ENCODE measurements at places on chromosomes 2 and 18. TPM values are rescaled to one million over a fixed set of nuclear protein-coding genes. Genes with fewer than 3 reads are reported as not detected.
A peak's percentile ranks its signal among the peaks of the same experiment; 100 is the strongest.

DNA sequence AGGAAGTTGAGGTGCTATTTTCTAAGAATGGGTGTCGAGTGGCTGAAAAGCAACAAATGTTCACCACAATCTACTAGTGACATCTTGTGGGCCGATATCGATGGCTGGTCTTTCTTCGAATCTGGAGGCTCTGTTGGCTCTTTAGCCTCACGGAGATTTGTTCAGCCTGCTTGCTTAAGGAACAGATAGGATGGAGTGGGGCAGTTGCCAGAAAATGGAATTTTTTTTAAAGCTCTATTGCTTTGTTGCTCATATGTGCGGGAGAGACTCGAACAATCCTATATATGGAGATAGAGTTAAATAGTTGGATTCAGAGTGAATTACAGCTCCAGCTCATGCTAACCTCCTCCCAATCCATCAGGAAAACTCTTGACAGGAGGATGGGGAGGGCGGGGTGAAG is 70.9 kb upstream of the LYPD6B start:
- no peak for DNase-seq

DNA sequence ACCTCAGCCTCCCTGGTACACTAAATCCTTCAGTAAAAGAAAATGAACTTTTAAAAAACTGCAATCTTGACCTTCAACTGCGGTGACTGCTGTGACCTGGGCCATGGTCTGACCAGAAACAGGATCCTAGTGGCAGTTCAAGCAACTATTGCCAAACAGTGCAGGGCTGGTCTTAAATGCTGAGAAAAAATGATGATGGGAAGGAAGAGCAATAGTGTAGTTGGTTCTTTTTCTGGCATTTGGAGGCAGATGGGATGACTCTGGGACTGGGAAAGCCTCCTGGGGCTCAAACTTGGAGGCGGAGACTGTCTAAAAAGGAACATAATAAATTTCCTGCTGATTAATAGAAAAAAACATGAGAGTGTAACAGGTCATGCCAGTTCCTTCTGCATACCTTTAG is 45.4 kb downstream of the CHN1 start:
- DNase-seq, result no peak

DNA sequence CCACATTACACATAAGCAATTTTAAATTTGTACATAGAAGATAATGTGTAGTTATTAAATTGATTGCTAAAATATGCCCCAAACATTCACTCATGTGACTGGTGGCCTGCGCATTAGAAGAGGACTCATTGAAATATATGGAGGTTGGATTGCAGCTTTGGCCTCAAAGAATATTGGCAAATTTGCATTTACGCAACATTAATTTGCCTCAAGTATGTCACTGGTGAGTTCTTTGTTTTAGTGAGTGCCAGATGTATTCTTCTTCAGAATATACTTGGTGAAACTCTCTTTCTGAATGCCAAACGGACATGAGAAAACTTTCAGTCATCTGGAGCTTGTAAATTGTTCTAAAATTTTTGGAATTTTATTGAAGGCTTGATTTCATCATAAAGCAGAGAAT is 5.9 kb upstream of the EFEMP1 start:
- DNase-seq, result no peak

GRCh38 chr2:99297994-99298393 is 3.0 kb downstream of the LYG1 start:
- DNase-seq, result no peak

DNA sequence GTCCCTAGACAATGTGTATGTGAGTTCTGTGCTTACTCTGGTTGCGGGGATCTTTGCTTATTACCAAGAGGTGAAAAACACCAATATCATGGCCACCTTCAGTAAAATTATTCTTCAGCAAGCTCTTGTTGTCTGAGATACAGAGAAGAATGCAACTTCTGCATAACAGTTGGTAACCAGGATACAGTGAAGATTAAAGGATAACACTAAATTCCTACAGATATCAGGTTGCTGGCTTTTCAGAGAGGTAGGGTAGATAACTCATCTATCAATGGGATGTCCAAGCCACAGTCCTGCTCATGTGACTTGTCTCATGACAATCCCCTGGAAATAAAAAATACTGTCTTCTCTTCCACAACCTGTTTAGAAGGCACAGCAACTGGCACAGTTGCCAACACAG is 308.5 kb downstream of the TNS1 start:
- DNase-seq, result no peak

- DNase-seq, result no peak
These were observed 8.9 kb downstream of the KLF11 start for GRCh38 chr2:10052216-10052615.

- no peak for DNase-seq
These were observed 119.2 kb upstream of the STK17B start for GRCh38 chr2:196290569-196290968.

DNA sequence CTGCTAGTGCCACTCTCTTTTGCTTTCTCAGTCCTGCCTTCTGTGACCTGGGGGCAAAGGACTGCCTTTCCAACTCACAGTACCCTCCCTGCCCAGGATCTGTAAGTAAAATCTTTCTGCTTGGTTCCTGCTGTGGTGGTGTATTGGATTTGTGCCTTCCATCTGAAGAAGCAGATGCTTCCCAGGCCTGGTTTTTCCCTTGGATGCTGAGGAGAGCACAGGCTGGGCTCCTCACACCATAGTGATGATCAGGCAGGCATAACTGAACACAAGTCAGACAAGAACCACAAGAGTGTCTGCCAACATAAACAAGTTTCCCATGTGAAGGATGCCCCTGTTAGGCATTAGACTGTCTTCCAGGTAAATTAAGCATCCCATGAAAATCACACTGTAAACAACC is 121.3 kb upstream of the NRXN1 start:
- DNase-seq, result peak; percentile 7

- no peak for DNase-seq
These were observed 44.8 kb upstream of the ARHGAP25 start for GRCh38 chr2:68689553-68690537.

DNA sequence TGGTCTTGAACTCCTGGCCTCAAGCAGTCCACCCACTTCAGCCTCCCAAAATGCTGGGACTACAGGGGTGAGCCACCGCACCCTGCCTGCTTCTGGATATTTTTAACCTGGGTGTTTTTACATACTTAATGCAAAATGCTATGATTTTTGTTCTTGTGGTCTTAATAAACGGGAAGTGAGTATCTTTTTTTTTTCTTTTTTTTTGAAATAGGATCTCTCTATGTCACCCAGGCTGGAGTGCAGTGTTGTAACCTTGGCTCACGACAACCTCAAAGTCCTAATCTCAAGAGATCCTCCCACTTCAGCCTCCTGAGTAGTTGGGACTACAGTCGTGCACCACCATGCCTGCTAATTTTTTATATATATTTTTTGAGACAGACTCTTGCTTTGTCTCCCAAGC is 19.2 kb upstream of the ASXL2 start:
- no peak for DNase-seq

GRCh38 chr2:241339839-241340630 is 16.1 kb upstream of the FARP2 start:
- DNase-seq, result no peak

ANKRD30BL gene
- not detected for total RNA-seq

CCDC141 gene
- not detected for total RNA-seq

FAP gene
- total RNA-seq, result 1.2 TPM

FNDC4 gene
- not detected for total RNA-seq

RRM2 gene
- total RNA-seq, result 33.2 TPM

LONRF2 gene
- 1.4 TPM for total RNA-seq

Measured in MG63 (cell line).